ENCODE measurements at places on chromosomes 5 and 9.

- DNase-seq = no peak
Observed at GRCh38 chr9:137303893-137304382, 1.9 kb upstream of the NRARP start.

GRCh38 chr9:117276444-117276843 lies 138.4 kb downstream of the ASTN2 start:
- DNase-seq = peak; percentile 81

GRCh38 chr5:109877670-109878045 lies 187.9 kb downstream of the MAN2A1 start:
- no peak for DNase-seq

- no peak for DNase-seq
Observed at GRCh38 chr5:96070622-96071225, 109.1 kb upstream of the ELL2 start.

DNA sequence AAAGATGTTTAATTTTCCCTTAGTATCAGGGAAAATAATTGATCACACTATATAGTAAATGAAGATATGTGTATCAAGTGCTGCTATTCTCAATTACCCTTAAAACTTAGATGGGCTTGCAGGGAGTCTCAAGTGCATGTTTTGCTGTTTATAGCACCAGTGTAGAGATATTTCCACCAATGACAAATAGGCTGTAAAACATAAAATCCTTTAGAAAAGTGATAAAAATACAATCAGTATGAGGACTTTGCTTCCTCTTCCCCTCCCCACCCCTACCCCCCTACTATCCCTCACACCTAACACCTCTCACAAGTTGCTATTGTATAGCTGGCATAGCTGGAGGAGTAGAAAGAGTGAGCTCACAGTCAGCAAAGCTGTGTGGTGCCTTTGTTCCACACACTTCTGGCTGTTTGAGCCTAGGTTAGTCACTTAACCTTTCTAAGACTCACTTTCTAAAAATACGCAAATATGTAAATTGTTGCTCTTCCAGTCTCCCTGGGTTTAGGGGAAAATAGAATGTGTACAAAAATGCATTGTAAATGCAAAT lies 93.1 kb downstream of the PDE4D start:
- no peak for DNase-seq

DNA sequence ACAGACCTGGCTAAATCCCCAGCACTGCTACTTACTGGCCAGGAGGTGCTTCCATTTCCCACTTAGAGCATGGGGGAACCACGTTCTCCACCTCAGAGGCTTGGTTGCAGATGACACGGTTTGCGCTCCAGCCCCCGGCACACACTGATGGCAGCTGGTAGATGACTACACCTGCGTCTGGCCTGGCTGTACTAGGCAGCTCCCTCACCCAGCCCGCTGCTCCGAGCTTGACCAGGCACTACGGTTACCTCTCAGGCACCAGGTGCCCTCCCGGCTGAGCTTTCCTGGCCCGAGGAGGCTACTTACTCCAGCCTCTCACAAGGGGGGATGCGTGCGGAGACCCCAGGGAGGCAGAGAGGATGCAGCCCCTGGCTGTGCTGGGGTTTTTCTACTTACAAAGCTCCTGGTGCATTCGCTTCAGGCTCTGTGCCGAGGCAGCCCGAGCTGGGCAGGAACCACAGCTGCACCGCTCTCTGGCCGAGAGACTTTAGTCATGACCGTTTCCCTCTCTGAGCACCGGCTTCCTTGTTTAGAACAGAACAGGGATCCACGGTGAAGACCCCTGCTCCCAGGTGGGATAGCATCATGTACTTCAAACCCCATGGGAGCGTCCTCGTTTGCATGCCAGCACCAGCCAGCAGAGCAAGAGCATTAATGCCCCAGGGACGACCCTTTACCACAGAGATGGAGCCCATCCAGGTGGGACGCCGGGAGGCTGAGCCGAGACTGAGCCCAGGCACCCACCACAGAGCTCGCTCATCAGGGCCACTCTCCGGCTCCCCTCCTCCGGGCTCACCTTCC lies 7.6 kb upstream of the GBGT1 start:
- no peak for DNase-seq

- no peak for DNase-seq
Observed at GRCh38 chr9:129632460-129632859, 6.5 kb downstream of the NTMT1 start.

- peak; percentile 41 for DNase-seq
Observed at GRCh38 chr9:107638521-107639310, 149.1 kb upstream of the KLF4 start.

DNA sequence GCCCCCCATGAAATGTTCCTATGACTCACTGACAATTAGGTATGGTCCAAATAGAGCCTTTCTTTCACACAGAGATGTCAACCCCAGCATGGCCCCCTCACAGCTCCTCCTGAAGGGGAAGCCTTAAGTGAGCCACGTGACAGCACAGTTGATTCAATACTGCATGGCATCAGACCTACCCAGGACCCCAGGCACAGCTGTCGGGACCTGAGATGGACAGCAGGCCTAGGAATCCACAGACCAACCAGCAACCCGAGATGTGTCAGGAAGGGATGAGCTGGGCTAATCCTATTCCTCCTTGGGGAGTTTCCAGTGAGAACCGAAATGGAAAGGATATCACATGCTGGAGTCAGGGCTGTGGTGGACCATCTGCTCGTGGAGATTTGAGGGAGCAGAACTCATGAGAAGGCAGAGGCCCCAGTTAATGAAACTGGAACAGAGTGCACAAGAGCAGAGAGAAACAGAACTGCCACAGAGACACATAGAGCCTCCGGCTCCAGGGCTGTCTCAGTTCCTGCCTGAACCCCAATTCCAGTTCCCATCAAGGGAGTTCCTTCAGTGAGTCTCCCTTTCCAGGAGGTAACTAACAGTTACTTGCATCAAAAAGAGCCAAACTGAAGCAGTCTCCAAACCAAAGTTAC lies 42.1 kb upstream of the SMIM23 start:
- no peak for DNase-seq

DNA sequence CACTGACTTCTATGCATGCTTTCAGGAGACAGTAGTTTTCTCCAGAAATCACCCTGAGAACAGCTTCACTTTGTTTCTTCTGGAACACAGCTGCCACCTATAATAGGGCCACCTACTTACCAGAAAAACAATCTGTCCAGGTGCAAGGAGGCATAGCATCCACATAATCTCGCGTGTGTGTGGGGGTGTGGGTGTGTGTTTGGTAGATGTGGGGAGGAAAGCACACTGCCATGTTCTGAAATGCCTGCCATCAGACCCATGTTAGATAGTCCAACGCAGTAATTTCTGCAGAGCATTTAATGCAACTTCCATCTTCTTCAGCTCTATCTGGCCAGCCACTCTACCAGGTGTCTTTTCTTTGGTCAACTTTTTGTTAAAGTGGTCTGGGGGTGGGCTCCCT lies 102.9 kb downstream of the ACER2 start:
- DNase-seq = no peak

- DNase-seq = no peak
Observed at GRCh38 chr5:131104169-131104808, 60.8 kb downstream of the HINT1 start.

- no peak for DNase-seq
Observed at GRCh38 chr9:121153642-121154041, 48.0 kb downstream of the RAB14 start.

DNA sequence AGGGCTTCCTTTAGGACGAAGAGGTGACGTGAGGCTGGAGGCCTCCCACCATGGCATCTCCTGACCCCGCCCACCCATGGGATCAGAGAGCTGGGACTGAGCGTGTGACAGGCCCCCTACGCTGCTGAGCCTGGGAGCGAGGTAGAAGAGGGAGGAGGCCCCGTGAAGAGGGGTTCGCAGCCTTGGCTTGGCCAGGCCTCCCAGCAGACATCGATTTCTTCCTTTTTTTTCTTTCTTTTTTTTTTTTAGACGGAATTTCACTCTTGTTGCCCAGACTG lies 39.5 kb downstream of the PTGES start:
- no peak for DNase-seq

- no peak for DNase-seq
Observed at GRCh38 chr5:151758141-151758429, 346 bp downstream of the ATOX1 start.

- DNase-seq = no peak
Observed at GRCh38 chr5:109922381-109922995, 232.8 kb downstream of the MAN2A1 start.

DNA sequence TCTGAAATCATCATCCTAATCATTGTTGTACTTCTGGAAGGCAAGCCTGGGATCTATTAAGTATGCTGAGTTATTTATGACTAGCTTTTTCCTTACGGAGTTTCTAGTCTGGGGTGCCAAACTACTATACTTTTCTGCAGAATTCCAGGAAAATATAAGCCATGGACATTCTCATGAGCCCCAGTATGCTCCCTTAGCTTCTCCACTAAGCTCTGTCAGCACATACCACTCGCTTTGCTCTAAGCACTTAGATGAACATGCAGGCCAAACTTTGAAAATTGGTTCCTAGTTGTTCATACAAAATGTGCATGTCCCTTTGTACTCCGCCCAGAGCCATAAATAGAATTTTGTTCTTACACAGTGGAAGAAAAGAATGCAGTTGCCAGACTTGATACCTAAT lies 284.6 kb downstream of the ARRDC3 start:
- DNase-seq = no peak

GRCh38 chr5:131595088-131596033 lies 39.7 kb downstream of the RAPGEF6 start:
- no peak for DNase-seq

GRCh38 chr9:91817106-91817492 lies 132.9 kb downstream of the ROR2 start:
- no peak for DNase-seq

- DNase-seq = no peak
Observed at GRCh38 chr5:141882594-141883183, 4.5 kb upstream of the PCDH1 start.

GRCh38 chr9:125532812-125533594 lies 174.0 kb downstream of the MAPKAP1 start:
- no peak for DNase-seq

GRCh38 chr9:126485662-126486061 lies 128.1 kb upstream of the LMX1B start:
- DNase-seq = no peak

DNA sequence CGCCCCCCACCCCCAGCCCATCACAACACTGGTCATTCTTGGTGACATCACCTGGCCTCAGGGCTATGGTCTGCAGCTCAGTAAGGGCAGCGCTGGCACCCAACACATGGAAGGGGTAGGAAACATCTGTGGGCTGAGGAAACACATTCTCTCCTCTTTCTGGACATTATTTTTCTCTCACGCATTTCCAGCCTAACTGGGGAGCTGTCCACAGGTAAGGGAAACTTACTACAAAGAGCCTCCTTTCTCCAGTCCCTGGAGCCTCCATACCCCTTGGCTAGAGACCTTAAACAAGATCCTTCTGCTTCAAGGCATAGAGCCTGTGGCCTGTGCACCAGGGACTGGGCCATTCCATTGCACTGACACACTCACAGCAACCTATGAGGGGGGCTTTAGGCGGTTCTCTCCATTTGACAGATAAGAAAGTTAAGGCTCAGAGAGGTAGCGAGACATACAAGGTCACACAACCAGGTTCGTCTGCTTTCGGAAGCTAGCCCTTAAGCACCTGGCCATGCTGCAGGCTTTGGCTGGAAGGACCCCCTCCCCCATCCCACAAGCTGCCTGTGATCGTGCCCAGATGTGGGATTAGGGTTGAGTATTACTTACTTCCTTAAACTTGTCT lies 40.7 kb downstream of the CXXC5 start:
- DNase-seq = no peak

GRCh38 chr5:15510092-15510491 lies 10.1 kb downstream of the FBXL7 start:
- DNase-seq = no peak

DNA sequence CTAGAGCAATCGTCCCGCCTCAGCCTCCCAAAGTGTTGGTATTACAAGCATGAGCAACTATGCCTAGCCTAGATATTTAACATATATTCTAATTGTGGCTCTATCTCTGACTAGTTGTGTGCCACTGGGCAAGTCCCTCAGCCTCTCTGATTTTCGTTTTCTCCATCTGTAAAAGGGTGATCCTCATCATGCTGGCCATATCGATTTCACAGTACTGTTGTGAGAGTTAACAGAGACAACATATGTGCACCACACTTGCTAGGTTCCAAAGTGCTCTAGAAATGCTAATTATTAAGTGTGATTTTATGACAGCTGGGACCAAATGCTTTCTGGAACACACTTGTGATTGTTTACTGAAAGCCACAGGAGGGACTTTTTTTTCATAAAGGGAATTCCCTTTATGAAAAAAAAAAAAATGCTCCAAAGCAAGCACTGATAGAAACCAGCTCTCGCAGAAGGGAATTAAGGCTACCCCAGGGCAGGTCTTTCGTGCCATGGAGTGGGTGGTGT lies 78.5 kb upstream of the EPB41L4B start:
- DNase-seq = no peak

DNA sequence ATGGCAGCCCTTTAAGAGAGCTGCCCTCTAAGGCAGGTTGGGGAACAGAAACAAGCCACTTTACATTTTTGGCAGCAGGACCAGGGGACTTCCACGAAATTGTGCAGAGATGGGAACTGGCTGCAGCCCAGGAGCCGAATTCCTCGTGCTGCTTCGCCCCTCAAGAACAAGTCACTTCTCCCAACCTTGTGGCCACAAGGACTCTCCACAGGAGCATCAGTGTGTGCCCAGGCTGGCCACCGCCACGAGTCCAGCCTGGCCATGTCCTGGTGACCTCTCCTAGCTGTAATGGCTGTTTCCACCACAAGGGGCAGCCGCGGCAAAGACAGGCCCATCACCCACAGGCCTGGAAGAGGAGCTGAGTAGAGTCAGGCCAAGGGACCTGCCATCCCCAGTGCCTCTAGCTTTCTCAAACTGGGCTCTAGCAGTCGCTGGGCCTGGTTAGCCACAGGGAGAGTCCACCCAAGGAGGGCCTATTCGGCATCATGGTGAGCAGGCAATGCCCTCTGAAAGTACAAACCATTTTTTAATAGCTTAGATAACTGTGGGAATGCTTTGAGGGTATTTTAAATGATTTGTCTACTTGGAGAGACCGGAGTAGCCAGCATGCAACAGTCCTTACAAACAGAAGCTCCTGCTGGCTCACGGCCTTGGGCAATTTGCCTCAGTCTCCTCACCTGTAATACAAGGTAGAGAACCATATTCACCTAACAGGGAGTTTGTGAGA lies 129.0 kb downstream of the COL23A1 start:
- DNase-seq = no peak

GRCh38 chr5:149386166-149386565 lies 7.1 kb upstream of the IL17B start:
- DNase-seq = no peak

DNA sequence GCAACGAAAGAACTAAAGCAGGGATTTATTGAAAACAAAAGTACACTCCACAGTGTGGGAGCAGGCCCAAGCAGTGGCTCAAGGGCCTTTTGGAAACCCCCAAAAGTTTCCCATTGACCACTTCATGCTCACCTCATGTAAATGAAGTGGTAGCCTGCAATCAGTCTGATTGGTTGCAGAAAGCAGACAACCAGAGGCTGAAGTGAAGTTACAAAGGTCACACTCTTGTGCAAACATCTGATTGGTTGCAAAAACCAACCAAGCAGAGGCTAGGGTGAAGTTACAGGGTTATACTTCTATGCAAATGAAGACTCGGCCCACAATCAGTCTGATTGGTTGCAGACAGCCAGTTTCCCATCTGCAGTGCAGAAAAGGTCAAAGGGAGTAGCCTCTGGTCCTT lies 258.0 kb downstream of the YTHDC2 start:
- DNase-seq = no peak

- no peak for DNase-seq
Observed at GRCh38 chr9:93091453-93092081, 4.5 kb upstream of the CARD19 start.

Measured in SHP77 treated with DMSO at 0.1 percent for 48 hours (cell line).